A172 (cell line): ENCODE measurements at places on chromosomes 5 and 9.

DNA sequence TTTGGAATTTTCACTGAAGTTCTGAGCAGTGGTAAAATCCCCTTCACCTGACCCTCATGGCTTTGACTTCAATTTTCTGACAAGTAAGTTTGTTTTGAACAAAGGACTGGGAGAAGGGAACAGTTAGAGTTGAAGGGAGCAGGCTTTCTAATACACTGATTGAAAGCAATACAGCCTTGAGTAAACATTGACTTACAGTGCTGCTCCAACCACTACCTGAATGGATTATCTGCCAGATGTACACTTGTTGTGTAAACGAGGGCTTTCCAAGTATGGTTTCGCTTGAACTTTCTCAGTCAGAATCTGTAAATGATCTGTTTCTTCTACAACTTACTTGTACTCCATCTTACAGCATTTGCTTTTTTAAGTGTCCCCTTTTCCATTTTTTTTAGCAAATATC is 1414.9 kb upstream of the NUDT12 start:
- no peak for DNase-seq

DNA sequence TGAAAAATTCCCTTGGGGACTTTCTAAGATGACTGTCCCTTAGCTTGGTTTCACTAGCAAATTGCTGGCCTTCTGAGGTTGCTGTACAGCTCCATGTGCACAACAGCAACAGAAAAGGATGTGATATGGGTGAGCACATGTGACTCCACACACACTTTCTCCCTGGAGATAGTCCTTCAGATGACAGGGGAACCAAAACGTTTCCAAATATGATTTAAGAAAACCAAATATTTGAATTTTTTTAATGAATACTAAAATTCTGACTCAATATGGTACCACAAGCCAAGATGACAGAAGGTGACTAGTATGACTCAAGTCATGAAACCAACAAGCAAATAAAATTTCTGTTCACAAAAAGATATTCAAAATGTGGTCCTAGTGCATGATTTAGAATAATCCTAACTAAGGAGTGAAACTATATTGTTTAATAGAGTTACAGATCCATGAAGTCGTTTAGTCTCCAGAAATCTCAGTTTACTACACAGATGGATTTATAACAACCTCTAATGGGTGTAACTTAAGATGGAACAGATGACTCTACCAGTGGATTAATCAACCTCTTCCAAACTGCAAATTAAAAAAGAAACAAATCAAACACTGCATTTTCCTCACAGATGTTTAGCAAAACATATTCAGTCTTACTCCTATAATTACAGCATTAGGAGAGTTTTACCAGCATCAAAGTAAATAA is 144.8 kb upstream of the PIK3R1 start:
- DNase-seq = no peak

DNA sequence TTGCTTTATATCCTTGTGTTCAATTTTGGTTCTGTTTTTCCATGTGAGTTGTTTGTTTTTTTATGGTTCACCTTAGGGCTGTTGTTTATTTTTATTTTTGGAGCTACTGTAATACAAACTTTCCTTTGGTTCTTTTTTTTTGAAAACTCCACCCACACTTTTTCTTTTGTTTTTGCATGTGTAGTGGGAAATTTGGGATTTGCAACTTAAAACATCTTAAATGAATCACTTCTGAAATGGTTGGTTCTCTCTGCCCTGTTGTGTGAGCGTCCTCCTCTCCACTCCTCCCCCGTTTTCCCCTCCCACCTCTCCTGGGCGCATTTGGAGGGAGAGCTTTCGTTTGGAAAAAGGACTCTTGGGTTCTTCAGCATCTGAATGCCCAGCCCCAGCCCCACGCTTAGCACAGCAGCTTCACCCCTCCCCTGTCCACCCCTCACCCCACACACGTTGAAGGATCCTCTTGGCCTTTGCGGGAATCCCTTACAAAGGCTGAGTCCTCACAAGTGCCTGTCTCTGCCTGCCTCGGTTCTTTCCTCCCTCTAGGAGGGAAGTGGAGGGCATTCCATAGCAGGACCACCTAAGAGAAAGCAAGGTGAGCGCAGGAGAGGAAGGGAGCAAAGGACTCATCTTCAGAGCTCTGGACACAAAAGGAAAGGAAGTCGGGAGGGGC is 67.2 kb downstream of the DMRT1 start:
- no peak for DNase-seq

DNA sequence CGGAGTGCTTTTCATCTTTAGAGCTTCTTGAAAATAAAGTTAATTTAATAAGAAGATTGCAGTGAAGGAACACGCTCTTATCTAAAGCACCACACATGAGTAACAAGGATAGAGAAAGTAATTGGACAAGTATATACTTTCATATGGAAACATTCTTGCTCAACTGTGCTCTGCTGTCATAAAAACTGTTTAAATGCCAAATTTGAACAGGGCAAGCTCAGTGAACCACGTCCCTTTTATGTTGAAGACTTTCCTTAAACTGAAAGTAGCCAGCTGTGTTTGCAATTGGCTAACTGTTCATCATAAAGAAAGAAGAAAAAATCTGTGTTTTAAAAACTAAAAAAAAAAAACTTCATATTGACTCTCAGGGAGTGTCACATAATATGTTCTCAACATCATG is 1610.7 kb upstream of the C9orf72 start:
- no peak for DNase-seq

GRCh38 chr9:137286975-137287383 is 9.5 kb downstream of the TOR4A start:
- DNase-seq = peak; percentile 87

GRCh38 chr9:16029046-16029615 is 476.3 kb downstream of the CCDC171 start:
- no peak for DNase-seq

GRCh38 chr5:177963966-177964365 is 32.1 kb downstream of the PROP1 start:
- no peak for DNase-seq

DNA sequence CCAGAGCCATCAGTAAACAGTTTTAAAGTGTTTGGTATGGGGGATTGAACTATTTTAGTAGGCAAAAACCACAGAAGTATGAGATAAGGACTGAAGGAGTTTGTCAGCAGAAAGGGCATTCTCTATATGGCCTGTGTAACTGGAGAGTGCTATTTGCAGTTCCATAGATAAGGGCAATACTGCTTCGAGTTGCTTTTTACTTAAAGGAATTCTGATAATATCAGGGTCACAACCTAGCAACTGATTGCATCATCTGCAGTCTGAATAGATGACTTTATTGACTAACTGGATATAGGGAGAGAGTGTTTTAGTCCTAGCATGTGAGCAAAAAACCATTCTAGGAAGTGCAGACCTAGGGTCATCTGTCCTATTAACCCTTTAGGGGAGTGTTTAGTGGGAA is 645.2 kb upstream of the PTPRD start:
- DNase-seq = no peak

GRCh38 chr9:112059145-112059965 is 115.7 kb downstream of the SUSD1 start:
- peak; percentile 84 for DNase-seq

DNA sequence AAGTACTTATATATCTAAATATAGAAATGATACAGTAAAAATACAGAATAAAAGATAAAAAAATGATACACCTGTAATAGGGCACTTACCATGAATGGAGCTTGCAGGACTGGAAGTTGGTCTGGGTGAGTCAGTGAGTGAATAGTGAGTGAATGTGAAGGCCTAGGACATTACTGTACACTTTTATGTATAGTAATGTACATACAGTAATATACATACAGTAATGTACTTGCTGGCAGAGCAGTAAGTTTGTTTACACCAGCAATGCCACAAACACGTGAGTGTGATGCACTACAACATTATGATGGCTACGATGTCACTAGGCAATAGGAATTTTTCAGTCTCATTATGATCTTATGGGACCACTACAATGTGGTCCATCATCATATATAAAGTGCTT is 34.2 kb downstream of the SUSD1 start:
- no peak for DNase-seq

DNA sequence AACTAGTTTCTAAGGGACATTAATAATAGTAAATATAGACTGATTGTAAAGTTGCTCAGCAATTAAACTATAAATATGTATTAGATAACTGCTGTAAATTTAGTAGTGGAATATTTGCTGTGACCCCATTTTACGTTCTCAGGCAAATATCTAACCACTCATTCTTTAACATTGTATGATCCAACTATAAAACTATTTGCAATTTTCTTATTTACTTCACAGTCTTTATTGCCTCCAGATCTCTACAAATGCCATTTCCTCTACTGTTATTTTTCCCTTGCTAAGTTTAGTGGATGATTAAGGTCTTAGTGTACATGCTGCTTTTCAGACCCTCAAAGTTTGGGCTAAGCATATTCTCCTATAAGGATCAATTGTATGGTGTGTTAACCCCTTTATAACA is 526.2 kb upstream of the ST8SIA4 start:
- DNase-seq = no peak

DNA sequence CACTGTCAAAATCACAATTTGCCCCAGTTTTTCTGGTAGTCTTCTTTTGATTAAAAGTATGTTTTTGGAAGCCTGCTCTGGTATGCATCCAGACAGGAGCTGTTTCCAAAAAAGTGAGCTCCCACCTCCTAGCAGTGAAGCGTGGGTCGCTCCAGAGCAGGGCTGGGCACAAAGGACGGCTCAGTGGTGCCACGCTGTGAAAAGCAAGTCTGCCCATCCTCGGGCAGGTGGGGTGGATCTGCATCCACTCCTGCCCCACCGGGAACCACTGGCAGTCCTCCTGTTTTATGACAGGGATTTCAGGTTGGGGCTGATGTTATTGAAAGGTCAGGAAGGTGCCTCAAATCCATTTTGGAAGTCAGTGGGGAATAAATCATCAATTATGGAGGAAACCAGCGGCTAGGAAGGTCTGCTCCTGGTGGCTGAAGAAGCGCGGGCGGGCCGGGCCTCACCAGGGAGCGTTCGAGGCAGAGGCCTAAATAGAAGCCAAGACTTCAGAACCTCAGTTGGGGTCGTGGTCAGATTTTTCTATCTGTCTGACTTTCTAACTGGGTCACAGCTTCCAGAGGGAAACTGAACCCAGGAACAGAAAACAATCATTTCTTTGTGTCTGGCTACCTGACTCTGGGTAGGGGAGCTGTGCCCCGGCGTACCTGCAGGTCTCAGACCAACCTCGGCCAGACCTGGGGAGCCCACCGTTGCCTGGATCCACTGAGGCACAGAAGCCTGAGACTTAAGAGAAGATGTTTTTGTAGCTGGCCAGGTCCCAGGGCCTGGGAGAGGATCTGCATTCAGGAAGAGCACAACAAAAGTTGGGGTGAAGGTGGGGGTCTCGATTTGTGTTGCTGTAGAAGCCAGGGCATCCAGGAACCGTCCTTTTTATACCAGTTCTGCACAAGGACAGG is 168.1 kb downstream of the PAX5 start:
- DNase-seq = no peak

DNA sequence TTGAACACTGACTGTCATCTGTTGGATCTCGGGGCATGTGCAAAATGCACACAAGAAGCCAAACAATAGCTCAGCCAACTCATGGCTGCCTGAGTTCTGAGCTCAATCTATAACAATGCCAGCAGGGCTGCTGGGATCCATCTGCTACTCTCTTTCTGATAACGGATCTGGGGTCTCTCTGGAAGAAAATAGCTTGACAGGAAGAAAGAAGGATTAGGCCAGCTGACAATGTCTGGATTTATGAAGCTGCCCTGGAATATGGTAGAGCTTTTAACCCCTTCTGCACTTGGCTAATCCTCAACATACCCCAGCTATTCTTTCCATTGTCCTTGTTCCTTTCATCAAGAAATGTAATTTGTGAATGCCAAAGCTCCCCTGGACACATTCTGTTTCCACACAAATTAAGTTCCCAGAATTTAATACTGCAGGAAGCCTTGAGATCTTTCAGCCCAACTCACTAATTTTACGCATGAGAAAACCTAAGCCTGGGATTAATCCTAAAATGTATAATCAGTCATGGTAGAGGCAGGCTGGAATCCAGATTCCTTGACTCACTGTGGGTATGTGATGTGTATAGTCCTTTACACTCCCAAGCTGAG is 62.7 kb upstream of the PCA3 start:
- no peak for DNase-seq

GRCh38 chr5:121737120-121737519 is 114.6 kb upstream of the FTMT start:
- DNase-seq = no peak

DNA sequence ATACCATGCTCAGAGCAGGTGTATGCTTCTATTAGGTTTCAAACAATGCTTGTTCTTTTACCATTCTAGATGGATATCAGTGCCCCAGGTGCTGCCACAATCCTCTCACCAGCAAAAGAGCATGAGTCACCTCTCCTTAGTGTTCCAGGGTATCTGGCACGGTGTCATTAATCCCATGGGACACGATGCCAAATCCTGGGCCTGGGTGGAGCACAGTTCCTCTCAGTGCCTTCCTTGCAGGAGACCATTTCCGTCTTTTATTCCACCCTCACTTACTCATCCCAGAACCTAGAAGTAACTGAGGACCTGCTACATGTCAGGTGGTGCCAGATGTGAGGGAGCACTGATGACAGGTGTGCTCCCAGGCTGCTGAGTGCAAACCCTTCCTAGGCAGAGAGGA is 1.3 kb upstream of the OR13J1 start:
- DNase-seq = peak; percentile 81

DNA sequence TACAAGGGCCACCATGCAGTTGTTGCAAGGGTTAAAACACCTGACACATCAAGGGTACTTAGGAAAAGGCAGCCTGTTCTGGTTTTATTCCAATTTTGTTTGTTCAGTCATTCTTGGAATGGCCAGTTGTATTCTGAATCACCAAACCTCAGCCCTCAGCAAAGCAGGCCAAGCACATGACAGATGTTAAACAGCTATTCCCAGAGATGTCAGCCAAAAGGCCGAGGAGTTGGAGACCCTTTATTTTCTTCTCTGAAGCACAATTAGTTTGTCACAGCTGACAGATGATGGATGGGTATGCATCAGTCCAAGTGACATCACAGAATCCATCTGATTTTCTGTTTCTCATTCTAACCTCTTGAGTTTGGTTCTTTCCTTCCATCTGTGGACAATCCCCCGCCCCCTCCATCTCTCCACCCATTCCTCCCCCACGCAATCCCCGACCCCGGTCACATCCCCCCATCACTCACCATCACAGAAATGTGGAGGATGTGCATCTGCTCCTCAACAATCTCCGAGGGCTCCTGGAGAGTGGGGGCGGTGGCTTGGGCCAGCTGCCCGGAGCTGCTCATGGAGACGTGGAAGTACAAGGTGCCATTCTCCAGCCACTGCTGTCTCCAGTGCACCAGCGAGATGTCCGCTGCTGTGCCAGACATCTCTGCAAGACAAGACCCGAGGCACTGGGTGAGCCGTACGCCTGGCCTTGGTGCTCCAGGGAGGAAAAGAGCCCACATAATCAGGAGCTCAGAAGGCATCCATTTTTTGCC is 123.8 kb downstream of the ASTN2 start:
- no peak for DNase-seq

DNA sequence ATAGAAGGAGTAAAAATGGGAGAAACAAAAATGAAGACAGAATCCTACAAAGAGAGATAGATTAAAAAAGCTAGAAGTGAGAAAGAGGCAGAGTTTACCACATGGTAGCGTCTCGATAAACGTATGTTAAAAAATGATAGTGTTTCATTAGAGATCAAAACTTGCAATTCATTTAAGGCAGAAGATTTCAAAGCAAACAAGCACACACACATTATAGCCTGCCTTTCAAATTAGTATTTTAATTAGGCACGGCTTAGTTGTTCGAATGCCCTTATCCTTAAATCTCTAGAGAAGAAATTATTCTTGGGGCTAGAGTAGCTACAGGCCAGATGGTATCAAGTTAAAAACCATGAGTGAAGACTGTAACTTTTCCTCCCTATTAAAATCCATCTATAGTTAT is 6.0 kb downstream of the STOM start:
- DNase-seq = no peak
